ENCODE measurements at places on chromosomes 7 and 10.

- DNase-seq: no peak
Measured at GRCh38 chr10:22766693-22767092, 52.3 kb upstream of the PIP4K2A start.

- DNase-seq: no peak
Measured at GRCh38 chr7:103349805-103350204, 2.4 kb downstream of the PSMC2 start.

GRCh38 chr10:14448197-14448990 lies 117.7 kb upstream of the FRMD4A start:
- no peak for DNase-seq

DNA sequence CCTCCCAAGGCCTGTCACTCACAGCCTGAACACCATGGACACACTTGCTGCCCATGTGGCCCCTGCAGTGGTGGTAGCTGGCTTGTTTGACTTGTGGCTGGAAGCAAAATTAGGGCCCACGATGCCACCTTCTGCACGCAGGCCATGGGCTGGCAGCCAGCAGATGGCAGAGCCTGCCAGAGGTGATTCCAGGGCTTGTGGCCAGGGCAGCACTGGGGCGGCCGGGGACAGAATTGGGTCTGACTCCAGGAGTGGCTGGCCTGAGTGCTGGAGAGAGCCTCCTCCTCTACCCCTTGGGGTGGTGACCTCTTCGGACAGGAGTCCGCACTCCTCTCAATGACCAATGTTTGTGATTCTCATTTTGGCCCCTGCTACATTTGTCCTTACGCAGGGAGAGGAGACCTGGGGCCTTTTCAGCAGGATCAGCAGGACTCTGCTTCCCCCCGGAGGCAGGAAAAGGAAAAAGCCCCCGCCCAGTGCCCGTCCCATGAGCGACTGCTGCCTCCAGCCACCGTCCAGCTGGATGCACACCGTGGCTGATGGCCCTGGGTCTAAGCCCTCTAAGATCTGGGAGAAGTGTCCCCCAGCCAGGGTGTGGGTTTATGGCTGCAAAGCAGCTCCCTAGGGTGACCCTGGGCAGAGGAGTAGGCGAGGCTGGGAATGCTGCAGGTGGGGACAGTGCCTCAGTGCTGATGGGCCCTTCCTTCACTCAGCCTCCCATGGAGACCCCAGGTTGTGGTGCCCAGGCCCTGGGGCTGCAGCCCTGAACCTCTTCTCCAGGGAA lies 26.5 kb downstream of the DNAJB12 start:
- DNase-seq: peak; percentile 83
